Progenitor cell of endocrine pancreas (in vitro differentiated cells): ENCODE measurements at places on chromosomes 3 and 15.

DNA sequence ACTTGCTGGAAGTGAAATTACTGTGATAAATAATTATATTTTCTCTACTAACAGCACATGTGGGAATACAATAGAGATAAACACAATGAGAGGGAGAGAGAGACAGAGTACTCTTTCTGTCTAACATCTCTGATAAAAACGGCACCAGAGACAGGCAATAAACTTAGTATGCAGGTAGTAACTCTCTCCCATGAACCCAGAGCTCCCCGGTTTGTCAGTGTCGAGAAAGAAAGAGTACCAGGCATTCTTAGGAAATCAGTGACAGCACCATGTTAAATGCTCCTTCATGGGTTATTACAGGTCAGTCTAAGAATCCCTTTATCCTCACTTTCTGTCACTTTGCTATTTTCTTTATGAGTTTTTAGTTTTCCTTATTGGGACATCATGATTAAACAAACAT lies 110.7 kb upstream of the EPHA3 start:
- DNase-seq, result no peak

GRCh38 chr3:16932877-16933276 lies 48.1 kb downstream of the PLCL2 start:
- DNase-seq, result no peak

GRCh38 chr3:11510001-11510340 lies 133.7 kb downstream of the VGLL4 start:
- DNase-seq, result no peak

- no peak for DNase-seq
These were observed 96.2 kb downstream of the ADAMTS9 start for GRCh38 chr3:64591615-64592014.

- DNase-seq, result no peak
These were observed 482.6 kb upstream of the ZNF717 start for GRCh38 chr3:76267851-76268380.

DNA sequence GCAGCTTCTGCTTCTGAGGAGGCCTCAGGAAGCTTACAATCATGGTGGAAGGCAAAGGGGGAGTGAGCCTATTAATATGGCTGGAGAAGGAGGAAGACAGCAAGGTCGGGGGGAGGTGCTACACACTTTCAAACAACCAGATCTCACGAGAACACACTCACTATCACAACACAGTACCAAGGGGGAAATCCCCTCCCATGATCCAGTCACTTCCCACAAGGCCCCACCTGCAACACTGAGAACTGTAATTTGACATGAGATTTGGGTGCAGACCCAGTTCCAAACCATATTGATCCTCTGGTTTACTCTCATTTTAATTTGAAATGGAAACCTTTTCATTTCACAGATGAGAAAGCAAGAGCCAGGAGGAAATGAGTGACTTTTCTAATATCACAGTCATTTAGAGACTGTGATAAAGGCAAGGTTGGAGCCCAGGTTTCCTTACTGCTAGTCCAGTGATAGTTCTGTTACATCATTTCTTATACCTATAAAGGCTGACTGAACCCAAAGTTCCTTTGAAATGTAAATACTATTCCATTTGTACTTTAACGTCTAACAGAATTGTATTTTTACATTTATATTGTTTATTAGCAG lies 105.8 kb upstream of the GAP43 start:
- no peak for DNase-seq

DNA sequence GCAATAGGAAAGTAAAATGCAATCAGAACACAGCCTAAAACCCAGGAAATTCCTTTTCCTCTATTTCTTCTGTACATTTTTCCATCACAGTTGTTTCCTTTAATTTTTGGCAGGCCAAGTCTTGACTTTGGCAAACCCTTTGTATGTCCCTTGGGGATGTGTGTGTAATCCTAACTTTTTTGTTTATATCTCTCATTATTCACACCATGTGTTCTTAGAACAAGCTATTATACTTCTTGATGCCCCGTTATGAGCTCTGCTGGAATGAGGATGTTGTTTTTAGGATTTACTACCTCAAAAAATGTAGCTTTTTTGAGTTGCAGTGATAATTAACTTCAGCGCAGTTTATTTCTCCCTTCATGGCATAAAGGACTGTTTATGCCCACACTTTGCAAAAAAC lies 123.4 kb downstream of the ABI3BP start:
- DNase-seq, result no peak

- peak; percentile 57 for DNase-seq
These were observed 40.8 kb downstream of the CHST14 start for GRCh38 chr15:40511472-40512133.

DNA sequence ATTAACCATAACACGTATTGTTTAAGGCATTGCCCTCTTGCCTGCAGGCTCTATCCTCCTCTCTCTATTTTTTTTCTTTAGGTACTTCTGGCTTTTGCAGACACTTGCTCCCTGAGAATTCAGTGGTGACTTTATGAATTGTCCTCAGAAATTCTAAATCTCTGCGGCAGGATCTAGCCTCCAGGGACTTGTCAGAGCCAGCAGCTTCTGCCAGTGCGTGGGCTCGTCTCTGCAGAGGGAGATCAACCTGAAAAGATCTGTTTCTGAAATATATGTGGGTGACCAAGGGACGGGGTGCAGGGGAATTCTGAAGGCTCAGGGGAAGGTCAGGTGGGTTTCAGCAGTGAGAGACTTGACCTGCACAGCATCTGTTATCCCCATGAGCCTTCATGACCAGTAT lies 326.1 kb upstream of the LRRFIP2 start:
- DNase-seq, result no peak
